Stimulated activated CD4-positive, alpha-beta T cell treated with anti-CD3 and anti-CD28 coated beads, TNF-alpha, amount 100 ng/mL, for 4 hours (primary cell): ENCODE measurements at places on chromosomes 6 and 20.
A peak's percentile ranks its signal among the peaks of the same experiment; 100 is the strongest.

DNA sequence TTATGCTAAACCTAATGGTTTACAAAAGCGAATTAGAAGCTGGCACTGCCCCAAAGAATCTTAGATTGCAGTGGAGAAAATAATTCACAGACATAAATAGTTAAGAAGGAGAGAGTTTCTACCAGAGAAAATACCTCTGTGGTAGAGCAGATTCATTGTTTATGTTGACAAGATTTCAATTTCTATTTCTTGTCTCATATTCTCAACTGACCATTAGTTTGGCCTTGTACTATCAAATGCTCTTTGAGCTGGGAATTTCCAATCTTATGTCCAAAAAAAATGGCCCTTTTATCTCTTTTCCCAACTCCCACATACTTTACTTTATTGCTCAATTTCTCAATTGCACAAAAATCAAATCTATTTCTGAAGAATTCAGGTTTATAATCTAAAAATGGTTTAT, 804.1 kb upstream of the CITED2 start:
- no peak for DNase-seq

DNA sequence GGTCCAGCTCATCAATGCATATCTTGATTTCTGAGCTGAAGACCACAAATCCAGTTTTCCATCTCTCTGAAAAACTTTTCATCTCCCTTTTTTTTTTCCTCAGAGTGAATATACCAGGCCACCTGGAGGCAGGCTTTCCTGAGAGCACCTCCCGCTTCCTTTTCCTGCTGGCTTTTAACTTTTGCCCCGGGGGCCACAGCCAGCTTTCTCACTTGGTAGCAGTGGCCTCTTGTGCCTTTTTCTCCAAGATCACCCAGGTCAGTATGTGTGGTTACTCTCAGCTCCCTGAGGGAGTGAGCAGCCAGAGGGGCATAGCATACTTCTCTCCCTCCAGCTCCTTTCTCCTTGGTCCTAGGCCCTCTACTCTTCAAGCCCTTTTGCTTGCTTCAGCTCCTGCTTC, at the start of gene BTN1A1:
Gene BTN1A1 (plus strand): TSS at position 202 of the 400 bp plus-strand sequence. CDS start 984 bp downstream, outside the sequence.
- no peak for DNase-seq

DNA sequence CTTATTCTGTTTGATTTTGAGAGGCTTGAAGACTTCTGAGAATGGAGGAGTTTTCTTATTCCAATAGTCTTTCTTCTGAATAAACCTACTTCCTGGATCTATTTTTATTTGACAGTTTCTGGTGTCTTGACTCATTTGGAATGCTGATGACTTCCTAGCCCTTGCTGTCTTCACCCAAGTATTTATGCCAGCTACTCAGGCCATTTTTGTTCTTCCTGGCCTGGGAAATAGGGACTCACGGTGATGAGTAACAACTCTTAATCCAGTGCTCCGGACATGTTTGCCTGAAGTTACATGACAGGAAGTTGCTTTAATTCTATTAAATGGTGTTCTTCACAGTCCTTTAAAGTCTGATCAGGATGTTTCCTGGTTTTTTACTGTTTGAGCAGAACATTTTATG, 272.1 kb upstream of the EYS start:
- DNase-seq, result no peak

DNA sequence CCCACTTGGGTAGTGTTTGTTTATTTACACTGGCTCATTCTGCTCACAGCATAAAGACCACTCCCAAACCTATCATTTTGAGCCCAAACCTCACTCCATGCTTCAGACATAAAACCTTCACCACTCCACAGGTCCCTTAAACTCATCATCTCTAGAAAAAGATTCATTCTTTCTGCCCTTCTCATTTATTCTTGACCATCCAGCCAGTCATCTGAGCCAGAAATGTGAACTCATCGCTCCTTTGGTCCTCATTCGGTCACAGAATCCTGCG, 12.4 kb downstream of the TPMT start:
- no peak for DNase-seq

DNA sequence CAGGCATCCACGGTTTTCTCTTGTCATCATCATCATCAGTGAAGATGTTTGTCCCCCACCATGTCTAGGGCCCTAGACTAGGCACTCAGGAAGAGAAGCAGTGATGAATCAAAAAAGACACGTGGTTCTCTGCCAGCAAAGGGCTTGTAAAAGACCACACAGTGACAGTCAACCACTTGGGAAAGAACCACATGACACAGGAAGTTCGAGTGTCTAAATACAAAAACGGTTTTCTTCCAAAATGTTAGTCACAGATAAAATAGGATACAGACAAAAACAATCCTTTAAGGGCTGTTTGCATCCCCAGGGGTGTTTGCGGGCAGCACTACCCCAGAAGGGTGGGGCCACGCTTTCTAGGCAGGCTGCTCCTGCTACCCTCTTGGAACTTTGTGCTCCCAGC, 356.8 kb upstream of the AGPAT4 start:
- DNase-seq, result no peak

- DNase-seq, result no peak
Measured at GRCh38 chr6:104858642-104859041, 1.1 kb downstream of the HACE1 start.

DNA sequence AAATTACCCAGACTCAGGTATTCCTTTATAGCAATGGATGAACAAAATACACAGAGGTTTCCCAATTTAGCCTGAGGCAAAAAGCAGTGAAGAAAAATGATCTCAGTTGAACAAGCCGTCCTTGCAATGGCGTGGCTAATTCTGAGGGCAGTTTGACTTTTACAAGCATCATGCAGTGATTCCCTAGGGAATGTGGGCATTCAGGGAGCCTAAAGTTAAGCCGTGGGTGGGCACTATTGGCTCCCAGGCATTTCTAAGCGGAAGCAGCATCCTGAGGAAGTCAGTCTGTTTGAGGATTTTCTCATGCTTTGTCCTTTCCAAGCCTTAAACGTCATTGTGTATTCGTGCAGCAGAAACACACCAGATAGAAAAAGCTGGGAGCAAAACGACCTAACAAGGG, 133.9 kb downstream of the MYLK4 start:
- DNase-seq, result no peak

GRCh38 chr6:159639721-159640120, 53.3 kb downstream of the SOD2 start:
- no peak for DNase-seq

- DNase-seq, result no peak
Measured at GRCh38 chr6:125279961-125280360, 21.8 kb downstream of the HDDC2 start.

- DNase-seq, result no peak
Measured at GRCh38 chr6:135592276-135592675, 94.7 kb upstream of the AHI1 start.

DNA sequence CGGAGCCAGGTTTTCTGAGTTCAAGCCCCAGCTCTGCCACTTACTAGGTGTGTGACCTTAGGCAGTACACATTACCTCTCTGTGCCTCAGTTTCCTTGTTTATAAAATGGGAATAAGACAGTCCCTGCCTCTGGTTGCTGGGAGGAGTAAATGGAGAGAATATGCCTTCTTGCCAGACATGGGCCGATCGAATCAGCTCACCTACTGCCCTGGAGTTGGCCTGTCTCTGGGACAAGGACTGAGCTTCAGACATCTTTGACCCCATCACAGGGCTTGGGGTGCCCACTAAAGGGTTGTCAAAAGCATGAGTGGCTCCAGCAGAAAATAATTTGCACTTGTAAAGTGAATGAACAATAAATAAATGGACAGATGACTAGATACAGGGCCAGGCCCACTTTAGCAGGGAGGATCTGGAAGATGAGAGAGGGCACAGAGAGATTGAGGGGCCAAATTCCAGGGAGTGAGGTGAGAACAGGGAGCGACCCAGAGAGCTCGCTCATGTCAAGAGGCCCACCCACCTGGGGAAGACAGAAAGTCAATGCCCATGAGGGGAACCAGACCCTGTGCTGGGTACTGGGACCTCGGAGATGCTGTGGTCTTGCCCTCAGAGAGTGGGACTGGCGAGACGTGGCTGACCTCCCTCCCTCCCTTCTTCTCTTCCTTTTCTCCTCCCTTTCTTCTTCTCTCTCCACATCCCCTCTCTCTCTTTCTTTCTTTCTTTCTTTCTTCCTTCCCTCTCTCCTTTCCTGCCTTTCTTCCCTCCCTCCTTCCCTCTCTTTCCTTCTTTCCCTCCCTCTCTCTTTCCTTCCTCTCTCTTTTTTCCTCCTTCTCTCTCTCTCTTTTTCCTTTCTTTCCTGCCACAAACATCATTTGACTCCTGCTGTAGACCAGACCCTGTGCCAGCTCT, 3.9 kb upstream of the BPIFA2 start:
- no peak for DNase-seq

DNA sequence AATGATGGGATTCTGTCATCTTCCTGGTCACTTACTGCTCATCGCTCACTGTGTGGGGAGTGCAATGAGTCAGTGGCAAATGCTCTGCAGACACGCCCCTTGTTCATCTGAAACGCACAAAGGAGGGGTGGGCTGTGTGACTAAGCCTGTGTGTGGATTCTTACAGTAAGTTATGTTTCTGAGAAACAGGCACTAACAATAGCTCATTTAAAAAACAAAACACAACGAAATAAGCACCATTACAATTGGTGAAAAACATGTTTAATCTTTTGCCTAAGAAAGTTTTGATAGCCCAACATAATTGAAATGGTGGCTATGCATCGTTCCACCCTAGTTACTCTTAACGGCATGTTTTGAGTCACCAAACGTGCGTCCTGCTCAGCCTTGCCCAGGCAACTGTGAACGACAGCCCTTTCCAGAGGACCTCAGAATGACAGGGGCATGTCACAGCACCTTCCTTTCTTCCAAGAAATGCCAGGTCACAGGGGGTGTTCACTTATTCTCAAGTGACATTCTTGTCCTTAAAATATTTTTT, 118.4 kb upstream of the SGK1 start:
- DNase-seq, result peak; percentile 13

DNA sequence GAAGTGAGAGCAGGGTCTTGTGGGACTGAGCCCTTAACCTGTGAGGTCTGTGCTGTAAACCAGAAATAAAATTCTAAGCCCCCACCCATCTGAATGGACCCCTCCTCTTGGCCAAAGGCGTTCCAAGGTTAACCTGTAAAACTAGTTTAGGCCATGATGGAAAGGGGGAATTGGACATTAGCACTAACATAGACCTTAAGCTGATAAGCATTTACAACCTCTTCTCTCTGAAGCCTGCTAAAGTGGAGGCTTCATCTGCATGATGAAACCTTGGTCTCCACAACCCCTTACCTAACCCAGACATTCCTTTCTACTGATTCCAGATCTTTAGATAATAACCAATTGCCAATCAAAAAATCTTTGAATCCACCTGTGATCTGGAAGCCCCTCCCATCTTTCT, 25.8 kb downstream of the PIGT start:
- no peak for DNase-seq

- no peak for DNase-seq
Measured at GRCh38 chr6:154382740-154383139, 26.1 kb upstream of the IPCEF1 start.

- no peak for DNase-seq
Measured at GRCh38 chr20:8073024-8073832, 53.7 kb upstream of the TMX4 start.

GRCh38 chr6:144632266-144632665, 347.1 kb downstream of the UTRN start:
- DNase-seq, result no peak

DNA sequence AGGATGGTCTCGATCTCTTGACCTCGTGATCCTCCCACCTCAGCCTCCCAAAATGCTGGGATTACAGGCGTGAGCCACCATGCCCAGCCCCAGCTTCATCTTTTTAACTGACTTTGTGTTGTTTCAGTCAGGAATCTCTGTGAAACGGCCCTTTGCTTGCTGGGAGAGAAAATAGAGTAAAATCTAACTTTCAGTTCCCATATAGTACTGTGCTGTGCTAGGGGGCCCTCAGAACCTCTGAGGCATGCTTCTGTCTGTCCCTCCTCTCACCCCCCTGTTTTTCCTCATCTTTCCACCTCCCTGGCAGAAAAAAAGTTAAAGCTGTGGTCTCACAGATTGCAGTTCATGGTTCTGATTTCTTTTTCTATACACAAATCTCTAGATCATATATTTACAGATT, 48.4 kb downstream of the LRP11 start:
- DNase-seq, result no peak

GRCh38 chr6:99951016-99951805, 42.8 kb downstream of the MCHR2 start:
- DNase-seq, result no peak

DNA sequence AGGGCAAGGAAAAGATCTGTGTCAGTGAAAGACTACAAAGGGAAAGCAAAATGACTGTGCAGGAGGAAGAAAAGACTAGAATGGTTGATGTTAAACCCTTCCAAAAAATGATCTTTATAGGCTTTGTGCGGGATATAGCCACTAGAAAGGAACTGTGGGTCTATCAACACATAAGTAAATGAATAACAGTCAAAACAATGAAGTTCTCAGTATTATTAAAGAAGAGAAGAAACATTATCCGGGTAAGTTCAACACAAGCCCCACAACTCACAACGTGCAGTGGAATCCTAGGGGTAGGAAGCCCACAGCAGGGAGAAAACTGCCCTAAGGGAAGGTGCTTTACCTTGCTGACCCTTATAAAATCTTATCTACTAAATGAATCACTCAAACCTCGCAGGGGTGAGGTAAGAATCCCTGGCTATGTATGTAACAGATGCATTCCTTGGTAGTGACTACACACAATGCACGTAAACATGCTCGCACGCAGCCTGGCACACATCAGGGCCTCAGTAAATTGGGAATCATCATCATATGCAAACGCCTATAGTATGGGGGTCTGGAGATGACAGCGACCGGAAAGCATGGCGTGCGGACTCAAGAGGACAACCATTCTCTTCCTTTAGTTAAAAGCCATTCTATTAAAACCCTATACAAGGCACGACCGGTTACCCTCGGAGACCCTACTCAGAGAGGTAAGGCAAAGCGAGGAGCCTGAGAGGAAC, 11.3 kb downstream of the TFAP2A start:
- no peak for DNase-seq

DNA sequence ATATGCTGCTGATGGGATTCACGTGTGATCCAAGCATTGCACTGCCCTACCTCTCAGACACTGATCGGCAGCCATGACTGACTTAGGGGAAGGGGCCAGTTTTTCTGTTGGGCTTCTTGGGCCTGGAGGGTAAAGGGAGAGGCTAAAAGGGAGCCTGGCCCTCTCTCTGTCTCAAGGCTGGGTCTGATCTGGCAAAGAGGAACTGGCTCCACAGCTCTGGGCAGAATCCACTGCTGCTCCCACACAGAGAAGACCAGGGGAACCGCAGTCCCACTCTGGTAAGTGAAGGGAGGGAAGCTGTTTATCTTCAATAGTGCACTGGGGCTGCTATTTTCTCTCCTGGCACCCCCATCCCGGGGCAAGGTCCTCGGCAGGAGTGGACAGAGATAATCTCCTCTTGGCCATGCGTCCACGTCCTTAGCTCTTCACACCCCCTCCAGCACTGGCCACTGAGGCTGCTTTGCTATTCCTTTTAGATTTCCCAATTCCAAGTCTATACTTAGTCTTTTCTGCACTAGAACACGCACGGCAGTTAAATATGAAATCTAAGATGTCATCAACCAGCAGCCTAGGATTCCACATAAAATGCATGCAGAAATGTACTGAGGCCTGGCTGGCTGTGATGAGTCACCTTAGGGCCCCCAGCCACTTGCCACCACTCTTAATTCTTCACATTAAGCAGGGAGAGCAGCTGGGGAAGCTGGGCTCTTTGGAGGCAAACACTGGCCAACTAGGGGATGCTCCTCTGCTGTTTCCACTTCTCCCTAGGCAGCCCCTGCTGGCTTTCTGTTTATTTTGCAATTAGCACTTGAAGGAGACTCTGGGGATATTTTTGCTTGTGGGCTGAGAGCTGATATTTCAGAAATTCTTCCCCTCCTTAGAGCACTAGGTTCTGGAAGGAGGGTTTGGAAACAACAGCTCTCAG, 87.8 kb upstream of the ARMC2 start:
- DNase-seq, result no peak
